ENCODE measurements at places on chromosomes 5 and 9. TPM values are rescaled to one million over a fixed set of nuclear protein-coding genes. Genes with fewer than 3 reads are reported as not detected.
A peak's percentile ranks its signal among the peaks of the same experiment; 100 is the strongest.

DNA sequence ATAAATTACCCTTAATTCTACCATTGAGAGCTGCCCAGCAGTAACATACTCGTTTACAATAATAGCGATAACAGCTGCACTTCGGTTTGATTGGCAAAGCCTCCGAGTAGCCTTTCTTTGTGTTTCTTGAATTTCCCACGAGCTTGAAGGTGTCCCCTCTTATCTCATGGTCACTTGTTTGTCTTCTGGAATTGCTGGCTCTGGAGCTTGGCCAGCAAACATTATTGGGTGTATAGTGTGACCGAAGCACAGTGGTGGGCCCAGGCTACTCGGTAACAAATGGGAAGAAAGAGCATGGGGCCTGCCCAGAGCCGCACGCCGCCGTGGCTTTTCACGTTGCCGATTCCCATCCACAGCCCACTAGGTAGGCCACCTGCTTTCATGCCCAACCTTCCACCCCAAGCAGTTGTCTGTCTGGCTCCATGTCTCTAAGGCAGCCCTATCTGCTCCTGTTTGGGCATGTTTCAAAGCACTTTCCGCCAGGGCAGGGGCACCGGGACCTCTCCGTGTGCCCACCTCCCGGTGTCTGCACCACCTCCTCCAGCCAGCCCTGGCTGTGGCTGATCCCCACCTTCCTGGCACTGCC, 8.7 kb downstream of the STKLD1 start:
- no peak for DNase-seq
- H3K27ac ChIP-seq, result no peak overlapping the region
- H3K36me3 ChIP-seq, result no peaks in the 10 kb centered on the region
- H3K27me3 ChIP-seq, result no peaks in the 10 kb centered on the region

DNA sequence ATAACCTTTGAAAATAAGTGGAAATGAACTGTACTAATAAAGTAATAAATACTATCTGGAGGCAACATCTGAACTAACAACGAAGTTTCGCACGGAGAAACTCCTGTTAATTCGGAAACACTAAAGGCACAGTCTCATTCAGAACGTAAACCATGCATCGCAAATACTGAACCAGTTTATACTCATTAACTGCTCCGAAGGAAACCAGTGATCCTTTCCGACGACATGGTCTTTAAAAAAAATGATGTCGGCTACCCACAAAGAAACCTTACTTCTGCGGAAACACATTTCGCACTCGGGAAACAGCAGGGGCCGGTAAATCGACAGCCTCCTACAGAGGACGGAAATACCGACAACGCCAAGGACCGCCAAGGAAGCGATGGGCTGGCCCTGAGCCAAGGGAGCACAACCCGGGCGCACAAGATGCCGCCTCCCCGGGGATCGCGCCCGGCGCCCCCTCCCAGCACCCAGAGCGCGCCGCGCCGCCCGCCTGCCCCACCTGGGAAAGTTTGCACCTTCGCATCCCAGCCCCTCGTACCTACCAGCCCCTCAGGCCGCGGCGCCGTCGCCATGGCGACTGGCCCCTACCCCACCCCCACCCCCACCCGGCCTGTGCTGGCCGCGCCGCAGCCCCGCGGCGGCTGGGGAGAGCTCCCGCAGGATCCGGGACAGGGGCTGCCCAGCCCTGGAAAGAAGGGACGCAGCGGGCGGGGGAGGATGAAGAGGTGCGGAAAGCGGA, 732 bp downstream of the PRKAA1 start:
- H3K4me1 ChIP-seq, result peaks cover 38% of the 10 kb centered on the region
- H3K27me3 ChIP-seq, result peaks cover 5% of the 10 kb centered on the region
- peak overlapping the region; percentile 91 for H3K27ac ChIP-seq
- H3K4me3 ChIP-seq, result peak overlapping the region; percentile 82
- H3K36me3 ChIP-seq, result peaks cover 33% of the 10 kb centered on the region

DNA sequence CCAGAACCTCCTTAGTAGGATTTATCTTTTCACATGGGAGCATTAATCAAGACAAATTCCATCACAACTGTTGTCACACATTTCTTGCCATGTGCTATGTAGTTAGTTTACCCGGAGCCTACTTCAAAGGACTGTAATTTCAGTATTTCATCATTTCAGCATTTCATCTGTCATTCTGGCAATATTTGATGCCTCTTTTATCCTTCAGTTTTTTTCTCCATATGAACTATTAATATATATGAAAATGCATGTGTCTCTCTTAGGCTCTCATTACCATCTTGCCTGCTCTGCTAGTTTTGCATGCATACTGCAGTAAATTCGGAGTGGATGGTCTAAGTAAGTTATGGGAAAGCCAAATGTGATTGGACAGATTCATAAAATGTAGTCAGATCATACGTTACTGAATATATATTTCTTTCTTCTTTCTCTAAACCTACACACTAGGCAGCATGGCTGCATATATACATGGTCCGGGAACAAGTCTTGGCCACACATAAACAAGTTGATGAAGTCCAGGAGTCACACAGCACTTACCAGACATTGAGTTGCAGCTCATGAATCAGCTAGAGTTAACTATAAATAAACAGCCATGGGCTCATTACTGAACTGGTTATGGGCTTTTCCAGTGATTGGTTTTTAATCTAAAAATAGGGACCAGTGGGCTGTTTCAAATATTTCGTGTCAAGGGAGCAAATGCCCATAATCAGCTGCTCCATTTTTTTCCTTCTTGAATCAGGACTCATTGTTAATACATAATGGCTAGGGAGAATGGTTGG, 46.6 kb downstream of the SPATA31D1 start:
- H3K4me3 ChIP-seq, result no peak overlapping the region
- H3K27me3 ChIP-seq, result no peaks in the 10 kb centered on the region
- no peaks in the 10 kb centered on the region for H3K4me1 ChIP-seq

DNA sequence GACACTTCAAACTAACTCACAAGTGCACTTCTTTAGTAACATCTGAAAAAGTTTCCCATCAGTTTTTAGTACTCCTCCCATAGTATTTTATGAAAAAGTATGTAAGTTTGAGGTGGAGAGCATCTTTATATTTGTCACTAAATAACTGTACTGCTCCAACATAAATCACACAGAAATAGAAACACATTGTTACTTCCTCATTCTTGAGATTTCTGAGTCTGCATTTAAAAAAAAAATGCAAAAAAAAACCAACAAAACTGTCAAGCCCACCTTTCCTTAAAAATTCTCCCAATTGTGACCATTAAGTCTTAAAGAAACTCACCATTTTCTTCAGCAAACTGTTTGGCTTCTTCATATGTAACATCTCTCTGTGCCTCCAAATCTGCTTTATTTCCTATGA, 18.7 kb downstream of the RAB14 start:
- H3K27ac ChIP-seq, result peak overlapping the region; percentile 23
- no peak for DNase-seq
- H3K4me3 ChIP-seq, result no peak overlapping the region
- H3K27me3 ChIP-seq, result no peaks in the 10 kb centered on the region

GRCh38 chr5:175821790-175822211, 49.6 kb upstream of the CPLX2 start:
- no peaks in the 10 kb centered on the region for H3K36me3 ChIP-seq
- H3K4me1 ChIP-seq, result peaks cover 10% of the 10 kb centered on the region
- peaks cover 10% of the 10 kb centered on the region for H3K27me3 ChIP-seq
- no peak overlapping the region for H3K4me3 ChIP-seq
- H3K27ac ChIP-seq, result no peak overlapping the region

PCDHGA3 gene
- not detected for total RNA-seq

GRCh38 chr9:27601396-27601795, 28.1 kb upstream of the C9orf72 start:
- no peaks in the 10 kb centered on the region for H3K4me1 ChIP-seq
- H3K27ac ChIP-seq, result no peak overlapping the region
- H3K4me3 ChIP-seq, result no peak overlapping the region
- no peaks in the 10 kb centered on the region for H3K27me3 ChIP-seq
- no peak for DNase-seq

DNA sequence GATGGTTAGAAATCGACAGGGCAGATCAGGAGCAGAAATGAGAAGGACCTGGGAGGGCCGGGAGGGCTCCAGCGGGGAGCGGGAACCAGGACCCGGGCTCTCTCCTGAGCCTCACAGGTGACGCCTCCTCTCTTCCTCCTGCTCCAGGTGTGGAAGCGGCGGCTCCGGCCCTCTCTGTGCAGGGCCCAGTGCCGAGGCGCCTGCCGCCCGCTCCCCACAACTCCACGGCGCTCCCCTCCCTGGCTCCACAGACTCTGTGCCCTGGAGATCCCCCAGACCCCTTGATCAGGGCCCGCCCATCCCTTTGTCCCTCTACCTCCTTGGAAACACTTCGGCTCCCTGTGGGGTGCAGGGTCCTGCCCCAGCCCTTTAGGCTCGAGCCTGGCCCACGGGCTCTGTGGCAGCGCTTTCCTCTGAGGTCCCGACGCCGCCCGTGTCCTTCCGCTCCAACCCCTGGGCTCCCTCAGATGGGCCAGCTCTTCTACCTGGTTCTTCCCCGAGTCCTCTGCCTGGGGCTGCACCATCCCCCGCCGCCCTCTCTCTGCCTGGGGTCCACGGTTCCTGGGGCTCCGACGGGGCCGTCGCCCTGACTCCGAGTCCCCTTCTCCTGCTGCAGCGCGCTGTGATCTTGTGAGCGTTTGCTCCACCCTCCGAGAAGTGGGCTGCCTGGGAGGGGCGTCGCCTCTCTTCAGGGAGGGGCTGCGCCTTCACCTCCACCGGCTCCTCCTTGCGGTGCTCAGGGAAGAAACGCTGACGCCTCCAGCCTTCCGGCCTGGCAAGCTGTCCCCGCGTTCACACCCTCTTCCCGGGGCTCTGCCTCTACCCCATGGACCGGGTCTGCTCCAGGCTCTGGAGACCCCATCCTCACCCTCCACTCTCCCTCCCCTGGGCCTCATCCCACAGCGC, 22.4 kb upstream of the SLC6A3 start:
- DNase-seq, result no peak
- H3K27ac ChIP-seq, result no peak overlapping the region
- no peak overlapping the region for H3K4me3 ChIP-seq
- peaks cover 49% of the 10 kb centered on the region for H3K36me3 ChIP-seq

GRCh38 chr5:178208540-178209227, 4.4 kb downstream of the HNRNPAB start:
- no peak overlapping the region for H3K4me3 ChIP-seq
- H3K36me3 ChIP-seq, result peaks cover 86% of the 10 kb centered on the region
- H3K27ac ChIP-seq, result peak overlapping the region; percentile 55
- peaks cover 47% of the 10 kb centered on the region for H3K4me1 ChIP-seq
- DNase-seq, result no peak

GOLGA1 gene
- 16.2 TPM for total RNA-seq

GRCh38 chr9:123440256-123440655, 84.3 kb downstream of the CRB2 start:
- H3K27ac ChIP-seq, result no peak overlapping the region
- H3K4me1 ChIP-seq, result no peaks in the 10 kb centered on the region
- H3K27me3 ChIP-seq, result no peaks in the 10 kb centered on the region
- no peak overlapping the region for H3K4me3 ChIP-seq
- no peaks in the 10 kb centered on the region for H3K36me3 ChIP-seq

GRCh38 chr5:935510-936084, 42.9 kb downstream of the TRIP13 start:
- H3K27ac ChIP-seq, result no peak overlapping the region
- peaks cover 6% of the 10 kb centered on the region for H3K27me3 ChIP-seq
- no peaks in the 10 kb centered on the region for H3K36me3 ChIP-seq
- peaks cover 28% of the 10 kb centered on the region for H3K4me1 ChIP-seq
- H3K4me3 ChIP-seq, result no peak overlapping the region
- no peak for DNase-seq

All from activated CD8-positive, alpha-beta T cell treated with anti-CD3 and anti-CD28 coated beads, Interleukin-2, amount 10 ng/mL, durations not matched to agents 7 days and 5 days (primary cell).